T-helper 1 cell (primary cell): ENCODE measurements at places on chromosomes 7 and 10.

GRCh38 chr10:67861750-67862432 lies 22.6 kb upstream of the SIRT1 start:
- DNase-seq = no peak

- no peak for DNase-seq
Measured at GRCh38 chr7:107971613-107972012, 31.3 kb downstream of the LAMB1 start.

- no peak for DNase-seq
Measured at GRCh38 chr7:83731154-83731553, 82.2 kb upstream of the SEMA3E start.

- DNase-seq = no peak
Measured at GRCh38 chr7:47202146-47202783, 379.6 kb downstream of the TNS3 start.

GRCh38 chr7:55486991-55487390 lies 85.3 kb downstream of the VOPP1 start:
- no peak for DNase-seq
